ENCODE measurements at places on chromosomes 4 and X.

DNA sequence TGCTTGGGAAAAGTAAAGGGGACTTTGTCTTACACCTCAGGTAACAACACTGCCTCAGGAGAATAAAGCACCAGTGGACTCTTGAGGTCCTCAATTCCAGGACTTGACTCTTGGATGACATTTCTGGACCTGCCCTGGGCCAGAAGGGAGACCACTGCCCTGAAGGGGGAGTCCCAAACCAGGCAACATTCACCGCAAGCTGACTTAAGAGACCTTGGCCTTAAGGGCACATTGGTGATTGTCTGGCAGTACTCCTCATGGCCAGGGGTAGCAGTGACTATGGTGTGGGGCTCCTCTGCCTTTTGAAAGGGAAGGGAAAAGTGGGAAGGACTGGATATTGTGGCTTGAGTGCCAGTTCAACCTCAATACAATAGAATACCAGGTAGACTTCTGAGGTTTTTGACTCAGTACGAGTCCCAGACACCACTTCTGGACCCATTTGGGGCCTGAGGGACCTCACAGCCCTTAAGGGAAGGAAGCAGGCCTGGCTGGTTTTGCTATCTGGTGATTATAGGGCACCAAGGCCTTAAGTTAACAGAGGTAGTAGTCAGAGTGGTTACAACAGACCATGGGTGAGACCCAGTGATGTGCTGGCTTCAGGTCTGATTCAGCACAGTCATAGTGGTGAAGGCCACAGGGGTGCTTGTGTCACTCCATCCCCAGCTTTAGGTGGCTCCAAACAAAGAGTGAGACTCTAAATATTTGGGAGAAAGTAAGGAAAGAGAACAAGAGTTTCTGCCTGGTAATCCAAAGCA is 121.2 kb upstream of the TET2 start:
- no peak for DNase-seq

DNA sequence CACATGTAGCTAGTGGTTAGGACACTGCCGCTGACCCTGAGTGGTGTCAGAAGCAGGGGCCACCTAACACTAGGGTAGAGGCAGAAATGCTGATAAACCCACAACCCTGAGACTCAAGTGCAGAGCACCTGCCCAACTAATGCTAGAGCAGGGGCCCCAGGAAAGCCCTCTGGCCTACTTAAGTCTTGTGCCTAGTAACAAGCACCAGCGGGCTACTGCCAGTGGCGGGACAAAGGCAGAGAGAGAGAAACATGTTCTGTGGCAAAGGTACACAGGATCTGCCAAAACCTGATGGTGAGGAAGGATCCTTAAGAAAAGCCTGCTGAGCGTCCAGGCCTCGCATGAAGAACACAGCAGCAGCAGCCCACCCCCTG is 172.4 kb downstream of the PRDM5 start:
- DNase-seq, result no peak

- no peak for DNase-seq
Measured at GRCh38 chrX:120486786-120487185, 17.7 kb upstream of the LAMP2 start.

- no peak for DNase-seq
Measured at GRCh38 chr4:167032871-167033270, 201.4 kb downstream of the SPOCK3 start.

DNA sequence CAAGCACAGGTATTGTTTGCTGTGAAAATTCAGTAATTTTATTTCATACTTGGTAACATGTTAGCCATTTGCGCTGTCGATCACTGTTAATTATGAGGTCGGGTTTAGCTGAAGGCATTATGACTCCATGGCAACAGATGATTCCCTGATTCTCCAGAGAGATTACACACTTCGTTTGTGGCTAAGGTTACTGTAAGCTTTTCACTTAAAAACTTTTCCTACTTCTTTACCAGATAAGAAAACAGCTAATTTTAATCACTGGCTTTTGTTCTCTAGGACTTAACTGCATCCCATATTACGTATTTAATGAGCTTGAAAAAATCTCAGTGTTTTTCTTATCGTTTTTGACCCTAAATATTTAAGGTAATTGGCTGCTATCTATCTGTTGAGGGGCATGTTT is 2.1 kb downstream of the GSTCD start:
- no peak for DNase-seq

DNA sequence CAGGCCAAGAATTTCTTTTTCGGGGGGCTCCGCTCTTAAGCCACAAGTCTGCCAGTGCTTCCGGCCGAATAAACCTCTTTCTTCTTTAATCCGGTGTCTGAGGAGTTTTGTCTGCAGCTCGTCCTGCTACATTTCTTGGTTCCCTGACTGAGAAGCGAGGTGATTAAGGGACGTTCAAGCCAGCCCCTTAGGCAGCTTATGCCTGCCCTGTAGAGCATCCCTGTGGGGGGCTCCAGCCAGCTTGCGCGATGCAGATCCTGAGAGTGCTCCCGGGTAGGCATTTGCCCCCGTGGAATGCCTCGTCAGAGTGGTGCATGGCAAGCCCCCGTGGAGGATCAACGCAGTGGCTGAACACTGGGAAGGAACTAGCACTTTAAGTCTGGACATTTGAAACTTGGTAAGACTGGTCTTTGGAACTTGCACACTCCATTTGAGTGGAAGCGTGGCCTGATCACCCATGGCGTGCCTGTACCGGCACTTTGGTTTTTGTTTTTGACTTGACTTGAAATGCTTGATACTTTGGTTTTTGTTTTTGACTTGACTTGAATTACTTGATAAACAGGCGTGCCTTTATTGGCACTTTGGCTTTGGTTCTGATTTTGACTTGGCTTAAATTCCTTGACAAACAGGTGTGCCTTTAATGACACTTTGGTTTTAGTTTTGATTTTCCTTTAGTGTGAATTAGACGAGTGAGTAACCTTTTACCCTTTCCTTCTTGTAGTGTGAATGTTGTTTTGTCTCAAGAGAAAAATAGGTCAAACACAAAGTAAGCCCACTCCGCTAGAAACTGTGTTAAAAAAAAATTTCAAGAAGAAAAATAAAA is 6.1 kb downstream of the ACOX3 start:
- no peak for DNase-seq

DNA sequence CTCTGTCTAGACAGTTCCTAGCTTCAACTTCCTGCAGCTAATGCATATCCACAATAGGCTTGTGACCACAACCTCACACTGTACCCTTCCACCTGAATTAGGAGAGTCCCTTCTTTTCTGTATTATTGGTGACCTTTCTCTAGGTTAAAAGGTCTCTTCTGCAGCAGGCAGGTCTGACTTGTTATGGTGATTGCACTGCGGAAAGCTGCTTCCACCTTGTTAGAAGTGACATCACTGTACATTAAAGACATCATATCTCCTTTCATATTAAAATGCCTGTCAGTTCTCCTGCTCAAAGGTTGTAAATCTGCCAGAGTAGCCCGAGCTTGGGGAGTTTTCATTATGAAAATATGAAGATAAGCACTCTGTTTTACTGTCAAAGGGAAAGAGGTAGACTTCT is 21.5 kb upstream of the LSM6 start:
- no peak for DNase-seq

DNA sequence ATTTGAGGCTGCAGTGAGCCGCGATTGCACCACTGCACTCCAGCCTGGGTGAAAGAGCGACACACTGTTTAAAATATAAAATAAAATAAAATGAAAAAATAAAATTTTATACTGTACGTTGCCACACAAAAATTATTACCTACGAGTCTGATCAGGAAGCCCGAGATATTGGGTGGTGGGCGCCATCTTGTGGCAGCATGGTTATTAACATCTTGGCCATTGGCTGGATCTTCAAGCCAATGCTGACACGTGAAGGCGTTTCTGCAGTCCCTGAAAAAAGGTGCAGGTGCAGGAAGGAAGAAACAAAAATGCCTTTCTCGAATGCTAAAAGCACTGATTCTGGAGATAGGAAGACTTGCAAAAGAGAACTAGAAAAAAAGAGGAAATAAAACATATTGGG is 4.9 kb upstream of the TLR8 start:
- peak; percentile 59 for DNase-seq

DNA sequence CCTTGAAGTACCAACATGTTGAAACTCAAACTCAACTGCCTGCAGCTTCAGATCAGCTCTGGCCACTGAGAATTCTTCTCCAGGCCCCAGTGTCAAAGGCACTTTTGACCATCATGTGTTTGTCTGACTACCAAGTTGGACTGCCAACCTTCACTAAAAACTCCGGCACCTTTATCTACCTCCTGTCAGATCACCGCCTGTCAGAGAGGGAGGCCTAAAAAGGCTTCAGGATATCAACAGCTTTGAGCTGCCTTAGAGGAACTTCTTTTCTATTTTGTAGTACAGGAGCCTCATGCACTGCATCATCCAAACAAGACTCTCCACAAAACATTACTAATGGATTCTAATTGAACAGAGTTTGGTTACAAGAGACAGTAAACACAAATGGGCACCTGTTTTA is 2.8 kb downstream of the ACSL1 start:
- DNase-seq, result no peak

DNA sequence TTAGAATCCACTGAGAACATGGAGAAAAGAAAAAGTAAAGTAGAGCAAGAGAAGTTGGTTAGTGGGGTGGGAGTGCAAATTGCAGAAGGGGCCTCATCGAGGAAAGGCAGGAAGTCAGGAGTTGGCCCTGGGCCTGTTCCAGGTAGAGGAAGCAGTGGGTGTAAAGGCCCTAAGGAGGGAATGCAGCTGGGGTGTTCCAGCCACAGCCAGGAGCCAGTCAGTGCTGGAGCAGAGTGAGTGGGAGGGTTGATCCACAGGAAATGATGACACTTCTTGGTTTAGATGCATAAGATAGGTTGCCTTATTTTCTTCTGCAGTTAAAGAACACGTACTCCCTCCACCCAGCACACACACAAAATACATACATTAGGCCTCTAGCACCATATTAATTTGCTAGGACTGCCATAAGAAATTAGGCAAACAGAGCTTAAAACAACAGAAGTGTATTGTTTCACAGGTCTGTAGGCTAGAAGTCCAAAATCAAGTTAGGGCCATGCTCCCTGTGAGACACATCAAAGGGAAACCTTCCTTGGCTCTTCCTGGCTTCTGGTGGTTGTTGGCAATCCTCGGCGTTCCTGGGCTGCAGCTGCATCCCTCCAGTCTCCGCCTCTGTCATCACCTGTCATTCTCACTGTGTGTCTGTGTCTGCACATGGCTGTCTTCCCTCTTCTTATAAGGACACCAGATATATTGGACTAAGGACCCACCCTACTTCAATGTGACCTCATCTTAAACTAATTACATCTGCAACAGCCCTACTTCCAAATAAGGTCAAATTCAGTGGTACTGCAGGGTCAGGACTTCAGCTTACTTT is 205.9 kb downstream of the AASDH start:
- peak; percentile 9 for DNase-seq

GRCh38 chr4:89284828-89285227 is 22.8 kb downstream of the GPRIN3 start:
- peak; percentile 56 for DNase-seq

GRCh38 chrX:13053171-13053570 is 8.8 kb upstream of the FAM9C start:
- peak; percentile 37 for DNase-seq

DNA sequence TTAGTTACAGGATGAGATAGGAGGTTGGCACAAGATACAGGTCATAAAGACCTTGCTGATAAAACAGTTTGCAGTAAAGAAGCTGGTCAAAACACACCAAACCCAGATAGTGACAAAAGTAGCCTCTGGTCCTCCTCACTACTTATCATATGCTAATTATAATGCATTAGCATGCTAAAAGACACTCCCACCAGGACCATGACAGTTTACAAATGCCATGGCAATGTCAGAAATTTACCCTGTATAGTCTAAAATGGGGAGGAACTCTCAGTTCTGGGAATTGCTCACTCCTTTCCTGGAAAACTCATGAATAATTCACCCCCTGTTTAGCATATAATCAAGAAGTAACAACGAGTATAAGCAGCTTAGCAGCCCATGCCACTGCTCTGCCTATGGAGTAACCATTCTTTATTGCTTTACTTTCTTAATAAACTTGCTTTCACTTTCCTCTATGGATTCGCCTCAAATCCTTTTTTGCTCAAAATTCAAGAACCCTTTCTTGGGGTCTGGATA is 1254.4 kb downstream of the PCDH7 start:
- DNase-seq, result no peak

DNA sequence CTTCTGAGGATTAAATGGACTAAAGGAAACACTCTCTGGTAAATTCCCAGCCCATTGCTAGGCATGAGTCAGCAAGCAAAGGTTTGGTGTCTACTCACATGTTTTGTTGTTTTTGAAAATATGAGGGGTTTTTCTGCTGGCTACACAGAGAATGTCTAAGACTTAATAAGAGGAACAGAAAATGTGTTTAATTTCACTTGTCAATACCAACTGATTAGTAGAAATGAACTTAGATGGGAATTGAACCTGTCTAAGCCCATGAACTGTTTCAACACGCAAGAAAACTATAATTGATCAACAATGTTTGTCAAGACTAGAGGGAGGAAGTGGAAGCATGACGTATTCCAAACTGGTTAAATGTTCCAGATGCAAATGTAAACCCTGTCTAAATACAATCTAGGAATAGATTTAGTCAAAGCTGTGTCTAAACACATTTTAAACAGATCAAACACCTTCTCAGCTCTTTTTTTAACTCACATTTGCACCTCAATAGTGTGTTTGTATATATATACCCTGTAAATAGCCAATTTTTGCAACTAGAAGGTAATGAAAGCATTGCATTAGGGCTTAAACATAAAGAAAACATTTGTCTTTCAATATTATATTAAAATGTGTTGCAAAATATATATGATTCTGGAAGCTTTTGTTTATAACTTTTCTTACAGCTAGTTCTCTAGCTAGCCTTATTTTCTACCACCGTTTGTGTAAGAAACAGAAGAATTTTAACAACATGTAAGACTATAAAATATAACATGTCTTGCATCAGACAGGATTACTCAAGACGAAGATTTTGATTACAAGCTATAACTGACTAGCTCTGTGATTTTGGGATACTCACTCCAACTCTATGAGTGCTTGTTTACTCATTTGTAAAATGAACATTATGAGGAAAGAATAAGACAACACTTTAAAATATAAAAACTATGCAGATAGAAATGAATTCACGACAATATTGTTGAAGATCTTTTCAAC is 607.8 kb downstream of the FSTL5 start:
- no peak for DNase-seq

GRCh38 chr4:28227764-28228163 is 1367.1 kb downstream of the STIM2 start:
- DNase-seq, result no peak

DNA sequence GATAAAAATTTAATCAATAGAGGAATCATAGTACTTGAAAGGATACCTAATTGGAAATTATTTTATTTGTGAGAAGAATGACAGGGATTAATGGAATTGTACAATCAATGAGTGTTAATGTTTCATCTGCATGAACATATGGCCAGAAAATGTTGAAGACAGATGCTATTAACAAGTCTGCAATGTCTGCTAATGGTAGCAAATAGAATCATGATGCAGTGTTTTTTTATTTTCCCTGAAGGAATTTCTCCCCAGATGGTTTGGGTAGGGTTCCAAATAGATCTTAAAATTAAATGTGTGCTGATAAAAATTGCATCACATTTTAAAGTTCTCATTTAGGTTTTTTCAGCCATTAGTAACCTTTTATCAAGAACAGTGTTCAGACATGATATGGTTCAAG is 291.3 kb upstream of the TRAM1L1 start:
- DNase-seq, result no peak
